ENCODE measurements at places on chromosomes 4 and X. TPM values are rescaled to one million over a fixed set of nuclear protein-coding genes. Genes with fewer than 3 reads are reported as not detected.

- no peak for DNase-seq
These were observed 2.4 kb downstream of the TFDP3 start for GRCh38 chrX:133215747-133216146.

DNA sequence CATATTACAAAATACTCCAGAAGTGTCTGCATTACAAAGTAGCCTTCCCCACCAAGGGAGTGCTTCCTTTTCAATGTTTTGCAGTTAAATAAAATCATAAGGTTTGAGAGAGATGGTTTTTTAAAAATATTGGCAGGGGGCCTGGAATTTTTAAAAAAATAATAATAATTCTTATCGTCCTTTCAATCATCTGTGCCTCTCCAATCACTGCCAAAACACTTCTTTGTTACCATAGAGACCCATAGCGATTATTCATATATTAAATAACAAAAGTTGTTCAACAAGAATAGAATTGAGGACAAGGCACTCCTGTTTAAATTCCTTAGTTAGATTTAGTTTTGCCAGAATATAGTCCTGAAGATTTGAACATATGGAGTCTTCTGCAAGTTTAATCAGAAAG is 203.1 kb downstream of the FAT4 start:
- no peak for DNase-seq

- DNase-seq, result no peak
These were observed 7.8 kb downstream of the SPATA4 start for GRCh38 chr4:176187624-176188023.

Gene WDR1
- polyA plus RNA-seq, result 225 TPM

DNA sequence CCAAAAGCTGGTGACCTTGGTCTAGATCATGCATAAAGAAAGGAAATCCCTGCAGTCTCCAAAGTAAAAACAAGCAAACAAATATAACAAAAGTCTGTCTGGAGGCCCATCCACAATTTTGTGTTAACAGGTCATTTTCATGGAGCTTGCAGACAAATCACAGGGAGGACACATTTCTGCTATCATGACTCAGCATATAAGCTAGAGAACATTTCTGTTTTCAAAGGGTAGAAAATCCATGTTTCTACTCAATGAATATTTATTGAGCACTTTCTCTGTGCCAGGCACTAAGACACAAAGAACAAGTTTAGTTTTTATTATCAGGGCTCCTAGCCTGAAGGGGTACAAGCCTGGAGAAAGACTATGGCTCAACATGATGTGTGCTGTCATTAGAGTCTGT is 71.1 kb downstream of the PARM1 start:
- DNase-seq, result no peak

Gene ARHGAP6
- polyA plus RNA-seq, result 15.4 TPM

Gene TMEM271
- 0.14 TPM for polyA plus RNA-seq

Gene C4orf50
- not detected for polyA plus RNA-seq

DNA sequence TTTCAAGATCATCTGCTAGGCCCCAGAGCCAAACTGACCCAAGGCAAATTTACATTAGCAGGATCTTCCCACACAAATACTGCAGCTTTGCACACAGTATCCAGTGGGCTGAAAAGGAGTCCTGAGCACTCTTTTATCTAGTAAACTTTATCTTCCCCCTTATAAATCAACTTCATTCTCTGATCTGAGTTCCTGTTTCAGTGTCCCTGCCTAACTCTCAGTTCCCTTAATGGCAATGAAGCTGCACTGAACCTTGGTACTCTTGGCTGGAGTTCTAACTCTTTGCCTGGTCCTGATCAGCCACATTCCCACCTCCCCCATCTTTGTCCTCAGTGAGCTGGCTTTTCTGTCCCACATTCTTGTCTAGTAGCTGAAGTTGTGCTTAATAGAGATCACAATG is 37.4 kb downstream of the EDA2R start:
- no peak for DNase-seq

DNA sequence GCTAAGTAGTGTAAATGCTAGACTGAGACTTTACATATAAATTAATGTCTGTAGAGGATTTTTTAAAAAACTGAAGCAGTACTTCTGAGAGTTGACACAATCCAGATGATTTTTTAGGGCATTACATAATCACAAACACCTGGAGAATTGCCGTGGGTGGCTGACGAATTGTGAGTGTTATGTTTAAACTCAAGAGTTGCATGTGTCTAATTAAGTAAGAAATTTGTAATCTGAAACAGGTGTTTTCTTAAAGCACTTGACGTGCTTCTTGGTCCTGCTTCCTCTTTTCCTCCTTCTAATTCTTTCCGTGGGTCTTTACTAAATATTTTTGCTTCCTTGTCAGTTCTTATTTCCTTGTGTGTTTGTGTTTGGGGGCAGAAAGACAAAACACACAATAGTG is 27.8 kb downstream of the PIR start:
- DNase-seq, result no peak

DNA sequence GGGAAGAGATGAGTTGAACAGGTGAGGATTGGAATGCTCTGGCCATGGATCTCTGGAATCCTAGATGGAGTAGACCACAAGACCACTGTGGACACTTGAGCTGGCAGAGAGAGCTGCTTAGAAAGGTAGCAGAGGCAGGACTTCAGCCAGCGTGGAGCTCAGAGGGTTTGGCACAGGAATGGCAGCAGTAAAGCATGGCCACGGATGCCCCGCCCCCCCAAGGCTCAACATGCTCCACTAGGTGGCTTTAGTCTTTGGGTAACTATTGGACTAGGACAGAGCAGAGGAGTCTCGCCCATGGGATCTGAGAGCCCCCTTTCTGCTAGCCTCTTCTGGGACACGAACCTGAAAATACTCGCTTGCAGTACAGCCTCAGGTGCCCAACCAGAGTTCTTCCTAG is 150.1 kb upstream of the NEIL3 start:
- no peak for DNase-seq

Gene BGN
- 195 TPM for polyA plus RNA-seq

- no peak for DNase-seq
These were observed 918.3 kb downstream of the ARAP2 start for GRCh38 chr4:35325908-35326453.

Gene FRYL
- 41.7 TPM for polyA plus RNA-seq

Gene DGKK
- 12.1 TPM for polyA plus RNA-seq

- DNase-seq, result no peak
These were observed 53.1 kb upstream of the C4orf50 start for GRCh38 chr4:6071191-6071958.

GRCh38 chrX:36974911-36975310 is 33.3 kb upstream of the FAM47C start:
- DNase-seq, result no peak

Gene ZCCHC12
- polyA plus RNA-seq, result 1.2 TPM

GRCh38 chr4:7801001-7801400 is 138.7 kb downstream of the AFAP1 start:
- no peak for DNase-seq

DNA sequence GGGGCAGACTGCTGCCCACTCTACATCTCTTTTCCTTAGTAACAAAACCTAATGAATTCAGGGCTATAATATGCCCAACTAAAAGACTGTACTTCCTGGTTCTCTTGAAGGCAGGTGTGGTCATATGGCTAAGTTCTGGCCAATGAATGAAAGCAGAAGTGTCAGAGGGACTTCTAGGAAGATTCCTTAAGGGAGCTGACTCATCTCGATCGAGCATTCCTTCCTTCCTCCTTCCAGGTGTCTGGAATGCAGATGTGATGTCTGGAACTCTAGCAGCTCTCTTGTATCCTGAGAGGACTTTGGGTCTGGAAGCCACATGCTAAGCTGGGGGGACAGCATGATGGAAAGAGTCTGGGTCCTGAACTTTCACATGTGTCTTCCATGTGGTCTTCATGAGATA is 116.2 kb upstream of the STX18 start:
- DNase-seq, result no peak

Gene CDKL2
- polyA plus RNA-seq, result 10.6 TPM

DNA sequence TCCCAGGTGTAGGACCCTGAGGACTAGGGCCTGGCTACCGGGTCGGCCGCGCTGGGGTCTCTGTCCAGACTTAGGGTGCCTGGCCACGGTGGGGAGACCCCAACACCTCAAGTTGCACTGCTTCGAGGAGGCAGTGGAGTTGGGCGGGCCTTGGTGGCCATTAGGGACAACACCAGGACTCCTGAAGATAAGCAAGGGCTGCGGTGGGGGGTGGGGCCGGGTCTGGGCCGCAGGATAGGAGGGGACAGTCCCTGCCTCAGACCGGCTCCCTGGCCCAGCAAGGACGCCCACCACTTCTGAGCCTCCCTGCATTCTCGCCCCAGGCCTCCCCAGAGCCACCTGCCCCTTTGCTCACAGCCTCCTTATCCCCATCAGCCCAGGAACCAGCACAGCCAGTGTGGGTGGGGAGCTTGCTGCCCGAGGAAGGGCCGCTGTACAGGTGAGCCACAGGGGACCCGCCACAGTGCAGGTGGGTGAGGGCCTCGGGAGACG is 5.5 kb upstream of the MXD4 start:
- no peak for DNase-seq

- DNase-seq, result no peak
These were observed 167.8 kb downstream of the NDST4 start for GRCh38 chr4:114945616-114946015.

Gene SH3RF1
- 29.6 TPM for polyA plus RNA-seq

All from left renal cortex interstitium (tissue), 4 donors.